ENCODE measurements at places on chromosomes 1 and 21.

DNA sequence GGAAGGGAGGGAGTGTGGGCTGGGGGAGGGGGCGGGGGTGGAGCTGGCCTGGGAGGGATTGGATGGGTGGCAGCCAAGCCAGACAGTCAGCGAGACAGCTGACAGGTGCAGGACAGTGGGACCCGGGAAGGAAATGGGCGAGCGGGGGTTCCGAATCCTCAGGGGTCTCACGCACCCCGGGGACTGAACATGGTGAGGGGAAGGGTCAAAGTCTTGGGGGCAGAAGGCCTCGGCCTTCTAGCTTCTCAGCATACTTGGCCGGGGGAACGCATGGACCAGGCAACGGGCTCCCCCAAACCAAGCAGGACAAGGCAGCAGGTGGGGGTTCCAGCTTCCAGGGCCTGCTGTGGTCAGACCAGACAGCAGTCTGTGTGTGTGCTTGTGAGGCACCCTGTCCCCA is 23.1 kb downstream of the CASZ1 start:
- no peak for DNase-seq

DNA sequence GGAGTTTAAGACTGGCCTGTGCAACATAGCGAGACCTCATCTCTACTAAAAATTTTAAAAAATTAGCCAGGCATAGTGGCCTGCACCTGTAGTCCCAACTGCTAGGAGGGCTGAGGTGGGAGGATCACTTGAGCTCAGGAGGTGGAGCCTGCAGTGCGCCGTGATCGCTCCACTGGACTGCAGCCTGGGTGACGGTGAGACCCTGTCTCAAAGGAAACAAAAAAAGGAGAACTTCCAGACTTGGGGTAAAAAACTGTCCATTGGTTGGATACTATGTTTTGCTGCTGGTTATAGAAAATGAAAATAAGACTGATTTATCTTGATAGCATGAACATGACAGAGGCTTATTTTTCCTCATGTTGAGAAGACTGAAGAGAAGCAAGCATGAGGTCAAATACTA is 79.4 kb downstream of the WDR4 start:
- DNase-seq = no peak

DNA sequence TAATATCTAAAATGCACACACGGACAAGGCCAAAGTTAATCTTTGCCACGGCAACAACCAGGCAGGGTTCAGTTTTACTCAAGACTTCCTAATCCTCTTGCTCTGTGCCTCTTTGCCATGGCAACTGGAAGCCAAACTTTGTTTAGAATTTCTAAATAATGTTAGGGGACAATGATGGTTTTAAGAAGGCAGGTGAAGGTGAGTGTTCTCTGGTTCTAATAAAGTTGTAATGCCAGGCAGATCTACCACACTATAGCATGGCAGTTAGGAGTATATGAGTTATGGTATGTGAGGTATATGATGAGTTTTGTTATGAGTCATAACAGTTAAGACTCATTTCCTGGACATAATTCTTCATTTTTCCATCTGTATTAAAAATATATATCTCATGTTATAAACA is 2.7 kb downstream of the PTPRC start:
- no peak for DNase-seq

GRCh38 chr1:212916481-212917133 is 33.7 kb upstream of the VASH2 start:
- peak; percentile 20 for DNase-seq

- no peak for DNase-seq
These were observed 23.4 kb downstream of the SCAF4 start for GRCh38 chr21:31708541-31708940.

- DNase-seq = no peak
These were observed 171.0 kb downstream of the BRINP2 start for GRCh38 chr1:177341773-177342172.

- DNase-seq = no peak
These were observed at the start of gene MPL for GRCh38 chr1:43337588-43337987. MPL (plus strand) TSS chr1:43337818; CDS start chr1:43337849, 31 bp downstream.

GRCh38 chr1:222216255-222216754 is 331.6 kb downstream of the HHIPL2 start:
- no peak for DNase-seq

GRCh38 chr1:93963585-93963984 is 54.4 kb upstream of the GCLM start:
- DNase-seq = no peak
